ENCODE measurements at places on chromosomes 5 and 9.
A peak's percentile ranks its signal among the peaks of the same experiment; 100 is the strongest.

DNA sequence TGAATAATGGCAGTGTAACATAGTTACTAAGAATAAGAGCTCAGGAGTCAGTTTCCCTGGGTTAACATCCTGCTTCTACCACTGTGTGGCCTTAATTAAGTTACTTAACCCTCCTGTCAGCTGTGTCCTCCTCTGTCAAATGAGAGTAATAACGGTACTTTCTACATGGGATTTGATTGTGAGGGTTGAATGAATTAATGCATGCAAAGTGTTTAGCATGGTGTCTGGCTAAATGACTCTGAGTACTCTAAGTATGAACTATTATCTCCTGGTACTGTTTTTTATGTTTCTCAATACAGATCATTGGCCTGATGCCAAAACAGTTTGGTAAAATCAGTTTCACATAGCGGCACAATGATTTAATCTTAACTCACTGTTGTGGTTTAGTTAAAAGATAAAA is 19.6 kb downstream of the ZNF131 start:
- no peak for DNase-seq

DNA sequence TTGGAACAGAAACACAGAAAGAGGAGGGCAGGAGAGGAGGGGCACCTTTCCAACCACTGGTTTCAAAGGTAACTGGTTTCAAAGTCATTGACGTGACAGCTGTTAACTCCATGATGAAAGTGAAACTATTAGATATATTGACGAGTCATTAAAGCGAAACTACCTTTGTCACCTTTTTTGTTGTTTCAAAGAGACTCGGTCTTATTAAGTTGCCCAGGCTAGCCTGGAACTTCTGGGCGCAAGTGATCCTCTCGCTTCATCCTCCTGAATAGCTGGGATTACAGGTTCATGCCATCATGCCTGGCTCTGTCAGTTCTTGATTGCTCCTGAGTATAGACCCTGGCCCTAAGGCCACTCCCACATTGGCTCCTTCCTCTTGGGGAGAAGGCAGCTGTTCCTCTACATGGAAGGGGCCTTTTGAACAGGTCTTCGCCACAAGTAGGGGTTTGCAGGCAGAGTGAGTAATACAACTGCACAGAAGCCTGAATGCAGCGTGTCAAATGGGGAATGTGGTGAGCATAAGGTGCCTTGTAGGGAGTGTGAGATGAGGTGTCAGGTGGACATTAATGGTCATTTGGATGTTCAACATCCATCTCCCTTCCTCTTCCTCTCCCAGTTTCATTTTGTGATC is 3.4 kb upstream of the F12 start:
- DNase-seq, result no peak

GRCh38 chr5:36596247-36596646 is 10.2 kb upstream of the SLC1A3 start:
- no peak for DNase-seq

GRCh38 chr9:76374783-76375559 is 19.3 kb downstream of the RFK start:
- no peak for DNase-seq

GRCh38 chr5:168893283-168893682 is 314.1 kb upstream of the PANK3 start:
- DNase-seq, result no peak

DNA sequence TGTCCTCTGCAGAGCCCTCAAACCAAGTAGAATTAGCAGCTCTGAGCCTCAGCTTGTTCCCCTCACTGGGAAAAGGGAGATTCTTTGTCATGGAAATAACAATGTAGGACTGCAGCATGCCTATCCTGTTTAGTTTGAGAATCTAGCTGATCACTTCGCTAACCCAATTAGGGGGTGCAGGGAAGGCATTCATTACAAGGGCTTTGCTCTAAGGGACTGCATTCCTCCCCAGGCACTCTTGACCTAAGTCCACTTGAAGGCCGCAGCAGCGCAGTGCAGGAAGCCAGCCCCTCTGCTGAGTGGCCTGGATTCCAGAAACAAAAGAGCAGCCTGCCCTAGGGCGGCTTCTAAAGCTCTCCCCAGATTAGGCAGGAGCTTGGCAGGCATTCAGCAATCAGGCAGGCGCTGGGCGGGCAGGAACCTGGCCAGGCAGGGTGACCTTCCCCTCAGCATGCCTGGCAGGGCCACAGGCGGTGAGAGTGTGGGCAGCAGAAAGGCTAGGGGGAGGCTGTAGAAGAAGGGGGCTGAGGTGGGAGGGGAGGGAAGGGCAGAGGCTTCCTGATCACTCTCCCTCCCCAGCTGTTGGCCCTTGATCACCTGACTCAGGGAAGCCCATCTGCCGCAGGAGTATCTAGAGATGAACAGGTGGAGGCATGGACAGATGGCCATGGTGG is 24.8 kb downstream of the CCNJL start:
- DNase-seq, result peak; percentile 90

- no peak for DNase-seq
These were observed 15.9 kb upstream of the CLINT1 start for GRCh38 chr5:157874861-157875260.

GRCh38 chr9:122785269-122785668 is 3.5 kb upstream of the OR5C1 start:
- no peak for DNase-seq

- DNase-seq, result no peak
These were observed 9.4 kb upstream of the LMX1B start for GRCh38 chr9:126604059-126605055.

Data from cerebellar nuclear complex (tissue), 1 donor.